Germinal center (tissue), 1 donor: ENCODE measurements at places on chromosomes 2 and 18.

DNA sequence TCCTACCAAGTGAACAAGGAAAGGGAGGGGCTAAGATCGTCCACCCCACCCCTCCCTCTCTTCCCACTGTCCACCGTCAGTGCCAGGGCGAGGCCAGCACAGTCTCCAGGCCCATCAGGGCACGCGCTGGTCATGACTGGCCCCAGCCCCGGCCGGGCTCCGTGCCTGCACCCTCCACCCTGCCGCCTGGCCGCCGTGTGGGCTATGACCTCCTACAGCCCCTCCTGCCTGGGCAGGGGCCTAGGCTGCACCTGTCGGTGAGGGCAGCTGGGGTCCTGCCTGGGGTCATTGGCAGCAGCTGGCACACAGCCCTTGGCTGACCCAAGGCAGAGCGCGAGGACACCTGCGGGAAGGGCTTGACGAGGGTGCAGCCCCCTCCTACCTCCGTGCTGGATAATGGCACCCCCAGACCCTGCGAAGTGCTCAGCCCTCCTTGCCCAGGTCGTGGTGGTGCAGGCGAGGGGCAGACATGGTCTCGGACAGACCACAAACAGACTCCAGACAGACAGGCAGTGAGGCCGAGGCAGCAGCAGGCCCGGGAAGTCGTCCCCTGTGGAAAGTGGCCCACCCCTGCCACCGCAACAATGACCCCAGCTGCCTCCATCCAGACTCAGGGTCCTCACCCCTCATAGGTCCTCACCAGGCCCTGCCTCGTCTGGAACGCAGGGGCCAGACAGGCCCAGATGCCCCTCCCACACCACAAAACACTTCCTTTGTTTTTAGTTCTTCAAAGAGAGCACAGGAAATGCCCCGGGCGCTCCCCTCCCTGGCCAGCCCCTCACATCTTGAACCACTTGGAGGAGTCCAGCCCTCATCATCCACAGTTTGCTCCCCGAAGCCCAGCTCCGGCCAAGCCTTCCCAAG, 43.1 kb upstream of the GPC1 start:
- DNase-seq, result no peak

DNA sequence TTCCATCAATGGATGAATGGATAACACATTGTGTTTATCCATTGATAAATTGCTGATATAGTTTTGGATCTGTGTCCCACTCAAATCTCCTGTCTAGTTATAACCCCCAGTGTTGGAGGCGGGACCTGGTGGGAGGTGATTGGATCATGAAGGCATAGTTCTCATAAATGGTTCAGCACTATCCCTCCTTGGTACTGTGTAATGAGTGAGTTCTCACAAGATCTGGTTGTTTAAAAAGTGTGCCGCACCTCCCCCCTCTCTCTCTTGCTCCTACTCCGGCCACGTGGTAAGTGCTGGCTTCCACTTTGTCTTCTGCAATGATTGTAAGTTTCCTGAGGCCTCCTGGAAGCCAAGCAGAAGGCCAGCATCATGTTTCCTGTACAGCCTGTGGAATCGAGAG, 23.9 kb upstream of the SPATA3 start:
- DNase-seq, result no peak

DNA sequence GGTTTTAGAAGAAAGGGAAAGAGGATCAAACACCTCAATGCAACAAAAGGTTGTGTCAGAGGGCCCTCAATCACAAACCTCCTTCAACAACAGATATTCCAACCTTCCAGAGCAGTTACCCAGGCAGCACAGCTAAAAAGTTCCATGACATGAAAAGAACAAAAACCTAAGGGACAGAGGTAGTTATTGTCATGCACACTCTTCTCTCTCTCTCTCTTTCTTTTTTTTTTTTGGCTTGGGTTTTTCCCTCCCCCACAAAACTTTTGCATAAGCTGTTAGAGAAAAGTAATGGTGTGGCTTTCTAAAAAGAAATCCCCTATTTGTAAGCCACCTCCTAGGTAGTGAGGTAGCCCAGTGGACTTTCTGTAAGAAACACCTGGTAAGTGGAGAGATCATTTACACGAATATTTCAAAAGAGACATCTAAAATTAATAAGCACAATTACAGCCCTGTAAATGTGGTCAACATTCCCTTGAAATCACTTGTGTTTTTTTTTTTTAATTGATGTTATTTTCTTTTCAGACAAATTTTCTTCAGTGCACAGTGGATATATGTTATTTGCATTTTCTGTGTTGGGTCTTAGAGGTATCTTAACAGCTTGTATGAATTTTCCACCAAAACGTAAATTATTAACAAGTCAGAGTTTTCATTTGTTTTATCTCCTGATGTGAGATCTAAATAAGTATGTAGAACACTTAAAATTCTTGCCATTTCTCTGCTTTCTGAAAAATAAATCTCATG, 48.4 kb downstream of the ZEB2 start:
- DNase-seq, result no peak

- no peak for DNase-seq
Measured at GRCh38 chr18:41714872-41715271, 240.2 kb upstream of the PIK3C3 start.

- no peak for DNase-seq
Measured at GRCh38 chr2:175404839-175405238, 223.3 kb upstream of the ATP5MC3 start.

- DNase-seq, result no peak
Measured at GRCh38 chr2:99821039-99821438, 321.4 kb downstream of the AFF3 start.

GRCh38 chr2:112062894-112063293, 7.8 kb downstream of the TMEM87B start:
- no peak for DNase-seq

GRCh38 chr2:74546004-74546403, 7.7 kb downstream of the LOXL3 start:
- no peak for DNase-seq

- DNase-seq, result no peak
Measured at GRCh38 chr2:160397530-160397865, 96.1 kb downstream of the RBMS1 start.

DNA sequence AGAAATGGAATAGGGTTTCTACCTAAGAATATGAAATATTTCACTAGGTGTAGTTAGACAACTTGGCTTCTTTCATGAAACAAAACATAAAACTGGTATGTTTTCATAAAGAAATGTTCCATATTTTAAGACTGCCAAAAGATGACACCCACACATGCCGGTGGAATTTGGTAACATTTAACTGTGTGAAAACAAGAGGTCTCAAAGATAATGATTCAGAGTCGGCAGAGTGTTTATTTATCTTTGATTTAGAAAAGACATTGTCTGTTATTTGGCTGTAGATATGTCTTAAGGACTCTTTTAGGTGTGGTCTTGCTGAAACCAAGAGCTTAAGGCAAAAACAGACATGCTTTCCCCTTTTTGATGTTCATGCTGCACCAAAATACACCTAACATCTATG, 63.5 kb upstream of the FN1 start:
- no peak for DNase-seq

DNA sequence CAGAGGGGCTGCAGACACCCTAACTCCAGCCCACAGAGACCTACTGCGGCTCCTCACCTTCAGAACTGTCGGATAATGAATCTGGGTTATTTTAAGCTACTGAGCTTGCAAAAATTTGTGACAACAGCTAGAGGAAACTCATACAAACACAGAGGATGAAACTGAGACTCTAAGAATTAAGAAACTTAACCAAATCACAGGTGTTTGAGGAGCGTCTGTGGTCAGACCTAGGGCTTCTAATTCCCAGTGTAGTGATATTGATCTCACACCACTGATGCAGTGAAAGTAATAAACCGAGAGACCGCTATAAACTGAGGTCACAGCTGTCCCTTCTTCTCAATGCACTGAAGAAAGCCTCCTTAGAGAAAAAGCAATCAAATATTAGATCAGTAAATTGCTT, 110.1 kb downstream of the RGPD3 start:
- DNase-seq, result no peak

DNA sequence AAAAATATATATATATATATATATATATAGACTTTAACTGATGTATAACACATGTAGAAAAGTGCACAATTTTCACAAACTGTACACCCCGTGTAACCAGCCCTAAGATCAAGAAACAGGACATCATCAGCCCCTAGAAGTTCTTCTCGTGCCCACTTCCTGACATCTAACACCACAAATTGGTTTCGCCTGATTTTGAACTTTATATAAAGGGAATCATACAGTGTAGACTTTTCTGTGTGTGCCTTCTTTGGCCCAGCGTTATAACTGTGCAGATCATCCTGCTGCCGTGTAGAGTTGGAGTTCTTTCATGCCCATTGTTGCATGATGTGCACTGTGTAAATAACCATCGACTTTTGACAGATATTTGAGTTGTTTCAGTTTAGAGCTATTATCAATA, 41.0 kb downstream of the SMAD7 start:
- no peak for DNase-seq

DNA sequence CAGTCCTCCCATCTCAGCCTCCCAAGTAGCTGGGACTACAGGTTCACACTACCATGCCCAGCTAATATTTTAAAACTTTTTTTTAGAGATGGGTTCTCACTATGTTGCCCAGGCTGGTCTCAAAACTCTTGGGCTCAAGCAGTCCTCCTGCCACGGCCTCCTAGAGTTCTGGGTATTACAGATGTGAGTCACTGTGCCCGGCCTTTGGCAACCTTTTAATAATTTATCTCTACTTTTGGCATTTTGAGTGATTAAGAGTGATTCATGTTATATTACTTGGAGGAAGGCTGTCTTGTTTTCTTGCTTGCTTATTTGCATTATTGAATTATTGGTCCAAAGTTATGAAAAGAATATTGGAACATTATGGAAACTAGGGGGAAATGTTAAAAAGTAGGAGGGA, 24.3 kb downstream of the NCOA1 start:
- DNase-seq, result no peak

GRCh38 chr2:62672601-62673000, 32.9 kb upstream of the EHBP1 start:
- DNase-seq, result no peak

- no peak for DNase-seq
Measured at GRCh38 chr2:173520918-173521317, 166.2 kb downstream of the CDCA7 start.

DNA sequence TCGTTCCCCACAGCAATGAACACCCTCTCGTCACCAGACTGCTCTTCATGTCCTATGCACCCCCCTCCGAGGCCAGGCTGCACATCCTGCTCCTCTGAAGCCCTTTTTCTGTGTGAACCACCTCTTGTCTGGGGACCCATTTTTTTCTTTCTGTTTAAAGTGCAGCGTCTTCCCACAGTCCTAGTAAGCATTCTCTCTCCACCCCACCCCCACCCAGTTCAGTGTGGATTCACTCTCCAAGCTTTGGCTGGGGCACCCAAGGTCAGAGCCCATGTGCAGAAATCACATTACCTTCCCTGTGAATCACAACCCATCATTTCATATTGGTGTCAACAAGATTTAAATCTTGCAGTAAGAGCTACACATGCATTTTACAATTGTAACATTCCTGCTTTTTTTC, 26.4 kb upstream of the PKDCC start:
- DNase-seq, result no peak

DNA sequence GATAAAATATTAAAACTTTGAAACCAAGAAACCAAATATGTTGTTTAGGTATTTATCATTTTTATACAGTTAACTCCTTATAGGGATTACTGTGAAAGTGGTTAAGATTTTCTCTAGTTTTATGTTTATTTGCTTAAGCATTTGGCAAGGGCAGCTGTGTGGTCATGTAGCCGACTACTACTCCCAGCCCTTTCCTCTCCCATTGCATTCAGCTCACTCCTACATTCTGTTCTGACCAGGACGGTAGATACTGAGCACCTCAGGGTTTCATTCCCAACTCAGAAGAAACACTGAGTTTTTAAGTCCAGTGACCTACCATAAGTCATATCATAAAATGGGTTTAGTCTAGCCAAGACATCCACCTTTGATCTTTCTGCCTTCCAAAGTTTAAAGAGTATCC, 19.8 kb downstream of the FZD5 start:
- no peak for DNase-seq

GRCh38 chr18:33282142-33282541, 158.4 kb downstream of the CCDC178 start:
- no peak for DNase-seq
